Epithelial cell of prostate (primary cell): ENCODE measurements at places on chromosomes 2 and 18.

DNA sequence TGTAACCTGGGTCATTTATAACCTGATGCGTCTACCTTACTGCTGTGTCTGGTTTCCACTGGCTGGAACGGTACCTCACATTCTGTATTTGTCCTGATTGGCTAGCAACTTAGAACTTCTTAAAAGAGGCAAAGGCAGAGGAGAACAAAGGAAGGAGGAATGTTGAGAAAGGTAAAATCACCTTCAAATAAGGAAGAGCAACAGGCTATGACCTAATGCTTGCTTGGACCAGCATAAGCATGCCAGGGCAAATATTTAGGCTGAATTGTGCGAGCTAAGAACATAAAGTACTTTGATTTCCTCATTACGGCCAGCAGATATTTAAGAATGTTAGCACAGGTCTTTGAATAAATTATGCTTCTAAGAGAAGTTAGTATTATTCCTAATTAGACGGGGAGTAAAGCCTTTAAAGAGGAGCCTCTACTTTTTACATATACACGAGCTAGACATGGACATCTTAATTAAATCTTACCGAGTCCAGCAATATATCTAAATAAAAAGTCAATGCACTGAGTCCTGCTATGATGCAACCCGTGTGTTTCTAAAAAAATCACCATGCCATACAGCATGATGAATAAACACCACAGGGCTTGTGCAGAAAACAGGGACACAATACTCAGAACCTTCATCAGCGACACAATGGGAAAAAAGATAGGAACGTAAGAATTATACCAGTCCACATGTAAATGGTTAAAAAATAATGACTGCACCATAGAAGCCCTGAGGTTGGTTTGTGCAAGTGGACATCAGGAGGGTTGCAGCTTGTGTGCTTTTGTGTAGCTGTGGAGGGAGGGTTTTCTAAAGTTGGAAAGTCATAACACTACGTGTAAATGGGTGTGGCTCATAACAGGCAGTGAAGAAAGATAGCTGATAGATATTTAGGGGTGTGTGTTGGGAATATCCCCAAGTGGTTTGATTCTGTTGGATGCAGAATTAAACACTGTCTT lies 14.2 kb downstream of the SEPTIN2 start:
- DNase-seq = no peak

DNA sequence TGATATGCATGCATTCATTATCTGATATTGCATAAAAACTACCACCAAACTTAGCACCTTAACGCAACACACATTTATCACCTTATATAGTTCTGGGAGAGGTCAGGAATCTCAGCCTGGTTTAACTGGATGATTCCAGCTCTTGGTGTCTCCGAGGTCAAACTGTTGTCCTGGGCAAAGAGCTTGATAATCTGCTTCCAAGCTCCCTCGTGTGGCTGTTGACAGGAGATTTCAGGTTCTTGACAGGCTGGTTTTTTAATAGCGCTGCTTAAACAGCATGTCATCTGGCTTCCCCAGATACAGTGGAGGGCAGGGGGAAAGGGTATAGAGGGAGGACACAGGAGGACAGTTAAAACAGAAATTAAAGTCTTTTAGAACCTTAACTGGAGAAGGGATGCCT lies 785.0 kb downstream of the CNTNAP5 start:
- no peak for DNase-seq

- DNase-seq = no peak
Observed at GRCh38 chr2:178589335-178589734, 109.1 kb downstream of the PLEKHA3 start.

- peak; percentile 92 for DNase-seq
Observed at GRCh38 chr18:73235491-73235890, 367.7 kb upstream of the NETO1 start.

DNA sequence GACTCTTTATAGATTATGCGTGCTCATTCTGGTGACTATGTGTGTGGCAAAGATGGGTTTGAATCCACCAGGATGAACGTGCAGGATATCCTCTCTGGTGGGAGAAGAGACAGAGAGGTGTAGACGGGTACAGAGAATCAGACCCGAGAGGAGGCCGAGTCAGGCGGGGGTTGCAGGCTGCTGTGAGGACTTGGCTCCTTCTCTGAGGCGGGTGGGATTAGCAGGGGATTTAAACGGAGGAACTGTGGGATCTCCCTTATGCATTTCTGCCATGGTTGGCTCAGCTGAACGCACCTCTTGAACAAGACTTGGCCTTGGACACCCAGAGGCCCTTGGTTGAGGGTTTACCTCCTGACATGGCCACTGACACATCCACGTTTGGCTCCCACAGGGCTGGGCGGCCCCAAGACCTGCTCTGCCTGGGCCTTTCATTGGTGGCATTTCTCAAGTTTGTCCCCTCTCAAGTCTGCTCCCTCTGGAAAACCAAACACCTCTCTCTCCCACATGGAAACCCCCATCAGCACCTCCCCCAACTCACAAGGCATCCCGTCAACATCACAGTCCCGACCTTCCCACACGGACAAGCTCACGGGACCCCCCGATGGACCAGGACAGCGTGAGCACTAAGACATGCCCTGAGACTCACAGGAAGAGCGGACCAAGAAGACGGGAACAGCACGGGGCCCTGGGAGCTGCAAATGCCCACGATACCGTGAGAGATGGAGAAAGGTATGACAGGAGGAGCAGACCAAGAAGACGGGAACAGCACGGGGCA lies 158.3 kb downstream of the RTP5 start:
- DNase-seq = no peak

- DNase-seq = no peak
Observed at GRCh38 chr2:151053661-151053990, 208.0 kb downstream of the RBM43 start.

- no peak for DNase-seq
Observed at GRCh38 chr2:88747990-88748389, 56.5 kb downstream of the RPIA start.

- DNase-seq = peak; percentile 80
Observed at GRCh38 chr2:186349508-186349907, 136.6 kb upstream of the ZC3H15 start.

GRCh38 chr18:52716973-52717372 lies 377.0 kb downstream of the DCC start:
- DNase-seq = no peak

DNA sequence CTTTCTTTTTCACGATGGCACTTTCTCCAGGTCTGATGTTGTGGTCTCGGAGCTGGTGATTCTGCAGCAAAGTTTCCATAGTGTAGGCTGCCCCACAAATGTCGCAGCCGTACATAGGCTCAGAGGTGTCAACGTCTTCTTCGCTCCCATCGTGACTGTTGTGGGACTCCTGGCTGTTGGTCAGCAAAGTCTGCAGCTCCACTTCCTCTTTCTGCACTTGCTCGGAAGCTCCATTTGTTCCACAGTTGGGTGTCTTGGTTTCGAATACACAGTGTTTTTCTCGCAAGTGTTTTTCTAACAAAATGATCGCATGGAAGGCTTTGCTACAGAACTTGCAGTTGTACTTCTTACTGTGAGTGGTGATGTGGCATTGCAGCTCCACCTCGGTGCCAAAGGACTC lies 126.8 kb downstream of the ZNF521 start:
- no peak for DNase-seq

DNA sequence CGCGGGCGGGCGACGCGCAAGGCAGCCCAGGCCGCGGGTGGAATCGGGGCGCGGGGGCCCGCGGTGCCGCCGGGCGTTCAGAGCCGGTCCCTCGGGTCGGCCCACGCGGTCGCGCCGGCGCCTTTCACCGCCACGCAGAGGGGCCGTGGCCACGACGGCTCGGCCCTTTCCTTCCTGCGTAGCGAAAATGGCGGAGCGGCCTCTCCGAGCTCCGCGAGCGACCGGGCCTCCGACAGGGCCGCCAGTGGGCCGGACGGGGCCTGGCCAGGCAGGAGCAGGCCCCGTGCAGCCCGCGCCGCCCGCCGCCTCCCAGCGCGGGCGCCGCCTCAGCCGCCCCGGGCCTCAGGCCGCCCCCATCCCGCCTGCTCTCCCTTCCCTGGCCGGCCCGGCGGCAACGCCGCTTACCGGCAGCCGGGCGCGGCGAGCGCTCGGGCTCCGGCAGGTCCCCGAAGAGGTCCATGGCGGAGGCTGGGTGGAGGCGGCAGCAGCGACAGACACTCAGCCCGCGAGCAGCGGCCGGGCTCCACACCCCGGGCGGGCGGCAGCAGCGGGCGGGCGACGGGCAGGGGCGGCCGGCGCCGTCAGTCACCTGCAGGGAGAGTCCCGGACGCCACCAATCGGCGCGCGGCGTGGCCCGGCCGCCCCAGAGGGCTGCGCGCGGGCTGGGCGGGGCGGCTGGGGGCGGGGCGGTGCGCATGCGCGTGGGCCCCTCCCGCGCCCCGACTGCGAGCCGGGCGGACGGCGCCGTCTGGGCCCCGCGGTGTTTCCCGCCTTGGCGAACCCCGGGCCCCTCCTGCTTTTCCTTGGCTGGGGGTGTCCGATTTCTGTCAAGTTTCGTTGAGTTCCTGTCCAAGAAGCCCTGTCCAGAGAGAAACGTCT lies at the start of gene ILKAP:
Gene ILKAP, minus strand, starts transcription at position 602 of the 879 bp plus-strand sequence. Its CDS starts 142 bp downstream, at position 460.
- DNase-seq = peak; percentile 14

- no peak for DNase-seq
Observed at GRCh38 chr2:74392449-74392743, 12.3 kb upstream of the DCTN1 start.

DNA sequence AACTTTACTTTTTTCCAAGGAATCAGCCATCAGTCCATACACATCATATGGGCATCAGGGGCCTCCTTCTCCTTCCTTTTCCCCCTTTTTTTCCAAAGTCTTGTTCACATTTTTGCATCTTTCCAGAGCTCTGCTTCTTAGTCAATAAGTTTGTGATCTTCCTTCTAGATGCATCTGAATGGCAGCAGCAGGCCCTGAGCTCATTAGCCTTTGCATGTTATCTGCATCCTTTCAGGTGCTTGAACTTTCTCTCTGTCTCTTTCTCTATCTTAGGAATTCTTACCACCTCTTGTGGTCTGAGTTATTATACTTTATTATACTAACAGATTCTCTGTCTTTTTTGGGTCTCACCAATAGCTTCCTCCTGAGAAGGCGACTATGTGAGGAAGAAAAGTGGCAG lies 312.4 kb upstream of the FANCL start:
- no peak for DNase-seq

DNA sequence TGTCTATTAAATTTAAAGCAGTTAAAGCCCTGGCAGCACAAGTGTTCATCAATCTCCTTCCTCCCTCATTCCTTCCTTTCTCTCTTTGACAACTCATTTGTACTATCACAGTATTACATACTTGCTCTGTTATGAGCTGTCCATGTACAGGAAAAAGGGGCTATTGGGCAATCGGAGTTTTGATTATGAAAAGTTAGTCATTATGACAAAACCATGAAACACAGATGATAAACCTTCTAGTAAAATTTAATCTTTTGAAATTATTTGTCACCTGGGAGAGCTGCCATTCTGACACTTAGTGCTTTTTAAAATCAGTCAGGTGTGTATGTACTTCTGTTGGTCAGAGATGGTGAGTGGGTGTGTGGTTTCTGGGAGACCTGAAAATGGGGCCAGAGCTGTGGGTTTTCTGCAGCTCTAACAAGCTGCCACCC lies 39.4 kb downstream of the MAP4K4 start:
- peak; percentile 83 for DNase-seq

DNA sequence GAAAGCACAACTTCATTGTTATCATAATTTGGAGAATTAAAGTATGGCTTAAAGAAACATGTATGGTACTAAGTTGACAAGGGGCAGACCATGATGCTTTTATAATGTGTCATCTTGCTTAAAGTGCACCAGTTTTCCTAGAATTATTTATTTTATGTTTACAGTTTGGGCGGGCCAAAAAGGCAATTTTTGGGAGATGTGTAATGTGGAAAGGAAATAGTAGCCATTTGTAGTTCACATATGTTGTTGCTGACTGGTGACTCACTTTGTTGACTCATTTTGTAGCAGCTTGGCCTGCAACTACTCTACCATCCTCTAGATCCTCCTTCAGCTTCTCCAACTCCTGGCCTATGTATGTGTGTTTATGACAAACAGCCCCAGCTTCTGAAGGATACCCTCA lies 7.7 kb downstream of the ZSCAN30 start:
- DNase-seq = peak; percentile 52

DNA sequence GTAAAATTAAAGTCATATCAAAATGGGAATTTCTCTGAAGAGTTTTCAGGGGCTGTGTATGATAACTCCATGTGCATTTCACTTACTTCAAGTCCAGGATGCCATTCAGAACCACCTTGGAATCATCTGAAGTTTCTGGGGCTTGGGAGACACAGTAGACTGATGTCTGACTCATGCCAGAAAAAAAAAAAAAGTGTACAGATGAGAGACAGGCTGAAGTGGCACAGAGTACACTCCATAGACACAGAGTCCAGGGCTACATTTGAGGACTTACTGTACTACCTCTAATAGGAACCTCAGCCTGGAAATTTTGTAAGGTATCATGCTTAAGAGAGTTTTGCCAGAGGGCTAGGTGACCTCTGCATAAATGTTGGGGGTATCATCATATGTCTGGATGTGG lies 92.0 kb downstream of the SS18 start:
- DNase-seq = no peak

DNA sequence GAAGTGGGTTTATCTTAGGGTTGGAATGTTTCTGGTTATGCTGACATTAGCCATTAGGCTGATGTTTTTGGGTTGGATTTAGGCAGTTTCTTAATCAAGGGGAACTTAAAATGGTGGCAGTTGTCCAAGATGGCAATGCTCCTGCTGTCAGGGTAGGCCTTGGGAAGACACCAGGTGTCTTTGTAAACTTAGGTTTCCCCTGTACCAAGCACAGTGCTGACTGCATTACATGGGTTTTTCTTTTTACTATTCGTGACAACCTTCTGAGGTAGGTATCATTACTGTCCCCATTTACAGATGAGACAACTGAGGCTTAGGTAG lies 528 bp upstream of the ATG16L1 start:
- DNase-seq = no peak

GRCh38 chr2:172372436-172372835 lies 55.0 kb upstream of the ITGA6 start:
- peak; percentile 51 for DNase-seq

- peak; percentile 54 for DNase-seq
Observed at GRCh38 chr18:44826418-44827259, 146.0 kb downstream of the SETBP1 start.

GRCh38 chr2:204635478-204635877 lies 90.2 kb downstream of the PARD3B start:
- no peak for DNase-seq

- no peak for DNase-seq
Observed at GRCh38 chr2:217563565-217563964, 439.2 kb downstream of the TNS1 start.

DNA sequence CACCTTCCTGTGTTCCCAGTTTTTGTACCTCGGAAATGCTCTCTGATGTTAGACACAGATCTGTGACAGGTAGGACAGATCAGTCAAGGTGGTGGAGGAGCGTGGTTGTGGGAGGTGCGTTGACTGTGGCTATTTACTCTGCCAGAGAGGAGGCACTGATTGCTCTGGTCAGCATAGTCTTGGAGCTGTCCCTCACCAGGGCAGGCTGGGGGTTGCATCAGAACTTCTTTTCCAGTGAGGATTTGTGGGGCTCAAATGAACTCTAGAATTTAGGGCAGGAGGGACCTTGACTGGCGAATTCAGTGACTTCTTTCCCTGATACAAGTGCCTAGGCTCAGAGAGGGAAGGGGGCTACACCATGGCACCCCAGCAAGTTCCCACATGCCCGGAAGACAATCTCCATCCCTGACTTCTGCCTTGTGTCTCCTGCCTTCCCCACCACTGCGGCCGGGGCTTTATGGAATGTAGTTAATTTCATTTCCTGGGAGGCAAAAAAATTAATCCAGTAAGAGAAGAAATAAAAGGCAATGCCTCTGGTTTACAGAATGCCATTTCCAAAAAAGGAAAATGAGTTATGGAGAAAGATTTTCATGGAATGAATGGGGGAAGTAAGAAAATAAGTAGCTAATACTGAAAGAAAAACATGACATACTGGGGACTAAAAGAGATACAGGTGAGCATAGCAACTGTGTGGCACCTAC lies 26.1 kb downstream of the NIFK start:
- no peak for DNase-seq
